SW 1271 (cell line): ENCODE measurements at places on chromosomes 3 and 15.

GRCh38 chr3:170038434-170039110, 777 bp downstream of the GPR160 start:
- no peak for DNase-seq

GRCh38 chr15:73284090-73284716, 84.6 kb downstream of the HCN4 start:
- no peak for DNase-seq

GRCh38 chr3:1183320-1184048, 90.7 kb downstream of the CNTN6 start:
- no peak for DNase-seq

DNA sequence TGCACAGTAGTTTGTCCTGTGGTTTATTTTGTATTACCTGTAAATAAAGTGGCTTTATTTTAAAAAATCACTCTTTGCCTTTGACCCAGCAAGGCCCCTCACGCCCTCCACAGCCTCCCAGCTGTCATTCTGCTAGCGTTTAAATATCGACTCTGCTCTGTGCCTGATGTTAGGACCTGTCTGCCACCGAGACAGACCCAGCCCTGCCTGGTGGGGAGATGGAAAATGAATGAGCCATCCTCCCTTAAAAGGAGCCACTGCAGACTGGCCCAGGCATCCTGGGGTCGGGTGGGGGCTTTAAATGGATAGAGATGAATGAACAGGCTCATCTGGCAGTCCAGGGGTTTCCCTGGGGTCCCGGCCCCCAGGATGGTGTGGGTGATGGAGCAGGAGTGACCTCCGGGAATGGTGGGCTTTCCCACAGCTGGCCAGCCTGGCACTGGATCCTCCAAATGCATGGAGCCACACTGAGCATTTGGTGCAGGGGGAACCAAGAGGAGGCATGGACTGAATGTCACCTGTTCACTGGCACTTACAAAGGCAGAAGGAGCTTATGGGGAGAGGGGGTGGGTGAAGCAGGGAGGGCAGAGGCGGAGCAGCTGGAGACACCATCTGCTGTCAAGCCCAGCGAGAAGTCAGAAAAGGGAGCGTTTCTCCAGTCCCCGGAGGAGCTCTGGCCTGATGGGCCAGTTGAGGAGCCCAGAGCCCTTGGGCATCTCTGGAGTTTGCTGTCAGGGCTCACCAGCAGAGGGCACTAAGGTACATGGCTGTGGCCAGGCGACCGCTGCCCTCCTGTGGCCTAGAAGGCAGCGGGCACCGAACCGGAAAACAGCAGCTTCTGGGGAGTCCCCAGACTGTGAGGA, 11.9 kb downstream of the GRM2 start:
- DNase-seq = no peak

- DNase-seq = no peak
Observed at GRCh38 chr3:40309925-40310695, 603 bp downstream of the EIF1B start.

GRCh38 chr3:184672335-184672734, 39.5 kb downstream of the MAGEF1 start:
- DNase-seq = no peak

DNA sequence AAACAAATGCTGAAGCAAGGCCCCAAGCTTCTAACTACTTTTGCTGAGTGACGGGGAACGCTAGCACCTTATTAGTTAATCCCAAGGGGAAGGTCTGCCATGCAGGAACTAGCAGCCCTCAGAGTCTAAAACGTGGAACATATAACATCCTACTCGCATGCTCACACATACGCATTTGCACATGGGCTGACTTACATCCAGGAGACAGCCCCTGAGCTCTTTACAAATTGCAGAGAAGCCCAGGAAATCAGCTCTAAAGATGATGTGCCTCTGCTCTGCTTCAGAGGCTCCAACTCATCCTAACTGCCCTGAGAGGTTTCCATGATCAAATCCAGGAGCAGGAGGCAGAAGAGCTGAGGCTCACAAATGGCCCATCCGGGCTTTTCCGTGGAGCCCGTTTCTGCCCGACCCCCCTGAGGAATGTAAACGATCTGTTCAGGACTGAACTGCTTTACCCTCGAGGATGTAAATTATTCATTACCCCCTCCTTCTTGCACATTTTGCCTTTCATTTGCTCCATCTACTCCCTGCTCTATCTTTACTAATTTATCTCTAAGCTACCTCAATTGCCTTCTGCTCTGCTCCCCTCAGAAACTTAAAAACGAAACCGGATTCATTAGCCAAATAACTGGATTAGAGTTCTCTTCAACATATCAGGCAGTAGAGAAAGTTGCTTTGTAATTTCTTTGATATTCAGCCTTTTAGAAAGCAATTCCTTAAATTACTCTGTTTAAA, 141.9 kb upstream of the CCDC54 start:
- DNase-seq = no peak

DNA sequence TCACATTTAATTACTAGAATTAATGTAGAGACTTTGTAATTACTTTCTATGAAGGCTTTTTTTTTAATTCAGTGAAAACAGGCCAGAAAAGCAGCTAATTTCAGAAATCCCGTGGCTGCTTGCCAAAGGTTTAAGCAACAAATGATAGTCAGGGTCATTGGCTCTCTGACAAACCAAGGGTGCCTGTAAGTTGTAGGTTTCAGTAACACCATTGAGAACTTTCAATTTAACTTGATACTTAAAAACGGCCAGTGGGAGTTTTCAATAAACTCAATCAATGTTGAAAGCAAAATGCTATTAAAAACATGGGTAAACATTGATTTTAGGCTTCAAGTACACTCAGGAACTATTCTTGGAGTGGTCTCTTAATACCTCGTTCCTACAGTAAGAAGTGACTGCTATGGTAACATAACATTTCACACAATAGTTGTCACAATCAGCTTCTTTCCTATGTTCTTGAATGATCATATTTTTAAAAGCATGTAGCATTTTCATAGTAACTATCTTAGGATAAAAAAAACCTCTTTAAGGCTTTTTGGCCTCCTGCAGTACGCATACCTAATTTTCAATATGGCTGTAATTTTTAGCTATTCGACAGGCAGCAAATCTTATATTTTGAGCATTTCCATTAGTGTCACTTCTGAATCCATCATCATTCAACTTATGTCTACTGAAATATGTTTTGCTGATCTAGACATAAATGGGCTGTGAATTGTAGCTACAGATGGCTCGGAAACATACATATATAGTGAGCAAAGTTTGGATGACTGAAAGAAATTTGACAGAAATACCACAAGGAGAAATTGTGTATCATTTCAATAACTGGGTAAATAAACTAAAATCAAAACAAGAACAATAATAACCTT, 592.1 kb upstream of the GBE1 start:
- DNase-seq = no peak

DNA sequence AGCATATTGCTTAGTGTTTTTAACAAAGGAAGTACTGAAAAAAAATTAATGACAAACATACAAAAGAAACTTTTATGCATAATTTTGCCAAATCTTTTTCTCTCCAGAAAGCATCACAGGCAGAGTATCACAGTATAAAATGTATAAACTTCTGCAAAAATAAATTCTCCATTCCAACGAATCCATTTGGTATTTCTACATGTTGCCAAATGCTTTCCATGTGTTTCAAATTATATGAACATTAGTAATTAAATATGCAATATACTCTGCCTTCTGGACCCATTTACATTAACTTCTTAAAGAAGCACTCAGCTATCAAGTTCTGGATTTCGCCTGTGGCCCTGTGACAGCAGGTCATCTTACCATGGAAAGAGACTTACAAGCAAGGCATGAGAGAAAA, 189.1 kb upstream of the ALCAM start:
- no peak for DNase-seq

- no peak for DNase-seq
Observed at GRCh38 chr15:54206586-54207321, 228.5 kb downstream of the UNC13C start.

GRCh38 chr3:71423151-71423906, 160.2 kb downstream of the FOXP1 start:
- no peak for DNase-seq

DNA sequence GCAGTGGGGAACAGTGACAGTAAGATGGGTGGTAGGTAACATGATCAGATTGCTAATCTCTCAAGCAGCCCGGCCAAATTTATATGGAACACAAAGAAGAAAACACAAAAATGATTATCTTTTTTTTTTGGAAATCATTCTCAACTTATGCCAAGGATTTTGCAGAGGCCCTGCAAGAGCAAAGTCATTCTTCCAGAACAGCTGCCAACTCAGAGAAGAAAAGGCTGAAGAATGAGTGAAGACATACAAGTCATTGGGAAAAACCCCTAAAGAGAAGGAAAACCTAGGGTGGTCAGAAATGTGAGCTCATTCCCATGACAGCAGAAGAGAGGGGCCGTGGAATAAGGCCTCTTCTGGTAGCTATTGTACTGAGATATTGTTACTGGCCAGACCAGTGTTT, 246.7 kb downstream of the SHOX2 start:
- DNase-seq = no peak

GRCh38 chr3:19013879-19014278, 134.4 kb upstream of the KCNH8 start:
- DNase-seq = no peak

GRCh38 chr3:168002786-168003368, 92.8 kb downstream of the GOLIM4 start:
- DNase-seq = no peak

- no peak for DNase-seq
Observed at GRCh38 chr3:72973031-72973723, 23.4 kb upstream of the PPP4R2 start.

DNA sequence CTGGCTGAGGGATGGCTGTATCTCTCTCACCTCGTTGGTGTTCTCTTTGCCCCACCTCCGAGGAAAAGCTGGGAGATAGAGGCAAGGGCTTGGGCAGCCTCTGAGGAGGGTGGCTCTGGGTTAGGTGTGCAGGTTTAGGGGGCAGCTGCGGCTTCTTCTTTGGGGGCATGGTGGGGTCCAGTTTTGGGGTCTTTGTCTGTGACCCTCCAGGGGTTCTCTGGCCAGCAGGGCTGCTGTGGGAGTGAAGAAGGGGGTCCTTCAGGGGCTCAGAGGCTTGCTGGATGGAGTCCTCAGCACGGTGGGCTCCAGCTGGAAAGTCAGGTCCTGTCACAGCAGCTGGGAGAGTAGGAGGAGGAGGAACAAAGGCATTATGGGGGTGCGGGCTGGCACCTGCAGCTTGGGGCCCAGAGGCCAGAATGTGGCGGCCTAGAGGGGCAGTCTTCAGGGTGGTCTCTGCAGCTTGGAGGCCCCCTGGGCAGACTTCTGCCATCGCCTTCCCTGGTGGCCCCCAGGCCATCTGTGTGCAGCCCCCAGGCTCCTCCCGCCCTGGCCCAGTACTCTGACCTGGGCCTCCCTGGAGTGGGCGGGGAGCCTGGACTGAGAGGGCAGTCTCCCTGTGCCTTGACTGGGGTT, 7.0 kb downstream of the XIRP1 start:
- no peak for DNase-seq

DNA sequence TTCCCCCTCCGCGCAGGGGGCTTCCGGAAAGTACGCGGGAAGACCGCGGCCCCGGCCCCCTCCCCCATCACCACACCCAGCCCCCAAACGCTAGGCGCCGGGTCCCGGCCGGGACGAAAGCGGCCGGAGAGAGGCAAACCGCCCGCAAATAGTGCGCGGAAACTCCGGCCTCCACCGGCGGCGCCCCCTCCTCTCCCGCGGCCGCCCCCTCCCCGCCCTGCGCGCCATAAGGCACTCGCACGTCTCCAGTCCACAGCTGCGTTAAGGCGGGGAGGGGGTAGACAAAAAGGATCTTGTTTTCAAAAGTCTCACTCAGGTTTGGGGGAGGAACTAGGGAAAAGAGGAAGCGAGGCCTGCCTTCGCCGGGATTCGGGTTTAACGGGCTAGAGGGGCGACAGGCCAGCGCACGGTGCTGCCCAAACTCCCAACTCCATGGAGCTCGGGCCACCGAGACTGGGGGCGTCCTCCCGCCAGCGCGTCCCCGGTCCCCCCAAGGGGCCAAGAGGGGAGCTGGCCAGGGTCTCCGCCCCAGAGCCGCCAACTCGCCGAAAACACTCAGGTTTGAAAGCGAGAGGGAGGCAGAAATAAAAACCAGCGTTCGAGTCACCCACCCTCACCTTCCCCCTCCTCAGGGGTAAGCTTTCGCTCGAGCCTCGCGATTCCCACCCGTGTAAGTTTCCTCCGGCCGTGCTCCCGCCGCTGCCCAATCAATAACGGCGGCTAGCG, 1.8 kb downstream of the ANP32A start:
- DNase-seq = peak; percentile 40

GRCh38 chr3:4409415-4409814, 57.7 kb downstream of the SUMF1 start:
- no peak for DNase-seq

- DNase-seq = no peak
Observed at GRCh38 chr15:48603922-48604321, 41.6 kb downstream of the FBN1 start.

GRCh38 chr3:195113048-195113447, 157.9 kb downstream of the XXYLT1 start:
- no peak for DNase-seq

GRCh38 chr15:81373176-81373575, 837 bp downstream of the TMC3 start:
- DNase-seq = no peak

- DNase-seq = no peak
Observed at GRCh38 chr3:167001374-167001773, 378.7 kb downstream of the ZBBX start.

- no peak for DNase-seq
Observed at GRCh38 chr3:167813169-167814123, 77.9 kb downstream of the SERPINI1 start.

- DNase-seq = no peak
Observed at GRCh38 chr3:52290596-52291507, 3.2 kb downstream of the GLYCTK start.

DNA sequence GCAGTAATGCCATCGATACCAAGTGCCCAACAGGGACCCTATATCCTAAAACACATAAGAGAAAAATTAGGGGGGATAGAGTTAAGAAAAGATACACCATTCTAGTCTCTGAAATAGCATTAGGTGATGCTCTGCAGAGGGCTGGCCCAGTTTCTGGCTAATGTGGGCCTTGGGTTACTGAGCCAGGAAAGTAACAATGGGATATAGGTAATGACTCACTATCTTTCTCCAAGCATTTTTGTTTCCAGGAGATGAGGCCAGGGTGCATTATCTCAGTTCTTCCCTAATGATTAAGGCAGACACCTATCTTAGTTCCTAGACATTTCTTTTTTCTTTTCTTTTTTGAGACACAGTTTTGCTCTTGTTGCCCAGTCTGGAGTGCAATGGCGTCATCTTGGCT, 50.0 kb downstream of the PRKAR2A start:
- no peak for DNase-seq
